ENCODE measurements at places on chromosomes 2 and 18.

GRCh38 chr2:226977775-226978190 is 141.9 kb downstream of the RHBDD1 start:
- DNase-seq: no peak

GRCh38 chr2:25897506-25897905 is 19.2 kb upstream of the ASXL2 start:
- no peak for DNase-seq

DNA sequence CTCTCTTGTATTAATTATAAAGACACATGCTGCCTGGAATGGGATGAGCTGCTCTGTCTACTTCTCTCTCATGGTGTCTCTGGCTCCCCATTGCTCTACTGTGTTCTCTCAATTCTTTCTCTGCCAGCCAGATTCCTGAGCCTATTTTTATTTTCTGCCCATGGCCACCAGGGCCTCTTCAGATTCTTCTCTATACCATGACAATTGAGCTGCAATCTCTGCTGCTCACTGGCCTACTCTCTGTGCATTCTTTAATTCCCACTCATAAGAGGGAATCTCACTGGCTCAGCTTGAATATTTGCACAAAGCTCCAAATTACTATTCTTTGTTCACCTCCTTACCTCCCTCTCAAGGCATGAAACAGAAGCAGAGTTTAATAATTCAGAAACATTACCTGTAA is 161.4 kb upstream of the GULP1 start:
- no peak for DNase-seq

DNA sequence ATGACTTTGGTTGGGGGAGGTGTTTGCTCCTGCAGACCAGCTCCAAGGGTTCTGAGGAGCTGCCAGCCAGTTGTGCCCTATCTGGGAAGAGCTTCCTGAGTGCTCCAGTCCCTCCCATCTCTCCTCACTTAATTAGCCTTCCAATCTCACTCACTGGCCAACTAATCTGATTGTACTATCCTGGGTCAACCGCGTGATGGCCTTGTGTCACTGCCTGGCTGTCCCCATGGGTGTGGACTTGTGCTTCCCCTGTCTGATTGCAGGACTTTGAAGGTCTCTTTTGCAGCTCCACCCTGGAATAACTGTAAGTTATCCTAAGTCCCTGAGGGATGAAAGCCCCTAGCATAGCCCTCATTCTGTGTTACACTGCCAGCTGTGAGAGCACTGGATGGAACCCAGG is 65.0 kb downstream of the SLC4A5 start:
- no peak for DNase-seq

DNA sequence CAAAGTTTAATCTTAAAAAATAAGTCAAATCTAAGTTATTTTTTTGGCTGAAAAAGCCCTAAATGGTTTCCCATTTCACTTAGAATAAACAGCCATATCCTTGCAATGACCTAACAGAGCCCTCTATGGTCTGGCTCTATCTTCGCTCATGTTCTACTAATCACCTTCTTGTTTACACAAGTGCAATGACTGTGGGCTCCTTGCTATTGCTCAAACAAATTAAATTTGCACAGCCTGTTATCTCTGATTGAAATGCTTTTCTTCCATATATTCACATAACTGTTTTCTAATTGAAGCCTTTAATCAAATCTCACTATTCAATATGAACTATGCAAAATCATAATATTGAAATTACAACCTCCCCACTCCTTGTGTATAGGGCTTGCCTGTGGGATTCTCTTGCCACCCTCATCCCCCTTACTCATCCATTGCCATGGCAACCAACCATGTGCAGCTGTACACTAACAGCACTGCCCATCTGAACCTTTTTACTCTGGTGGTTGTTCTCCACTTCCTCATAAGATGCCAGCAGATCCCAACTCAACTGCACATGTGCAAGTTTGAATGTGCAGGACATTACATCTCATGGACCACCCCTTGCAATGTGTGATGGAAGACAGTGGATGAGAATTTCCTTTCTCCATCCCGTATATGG is 1083.2 kb downstream of the SOCS6 start:
- DNase-seq: no peak

- no peak for DNase-seq
These were observed 221.6 kb downstream of the SEPTIN10 start for GRCh38 chr2:109392140-109392539.

DNA sequence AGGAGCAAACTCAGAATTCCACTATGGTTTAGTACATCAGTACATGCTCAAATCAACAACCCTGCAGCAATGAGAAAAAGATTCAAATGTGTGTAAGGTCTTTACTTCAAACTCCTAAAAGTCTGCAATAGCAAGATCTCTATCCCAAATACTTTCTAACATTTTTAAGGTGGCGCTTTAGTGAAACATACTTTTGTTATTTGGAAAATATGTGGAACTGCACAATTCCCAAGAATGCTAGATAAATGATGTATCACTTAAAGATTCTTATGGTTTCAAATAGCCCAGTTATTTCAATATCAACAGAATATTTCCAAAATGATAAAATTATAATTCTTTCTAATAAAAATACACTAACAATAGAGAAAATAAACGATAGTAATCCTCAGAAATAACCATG is 227.6 kb upstream of the SMAD7 start:
- DNase-seq: no peak

DNA sequence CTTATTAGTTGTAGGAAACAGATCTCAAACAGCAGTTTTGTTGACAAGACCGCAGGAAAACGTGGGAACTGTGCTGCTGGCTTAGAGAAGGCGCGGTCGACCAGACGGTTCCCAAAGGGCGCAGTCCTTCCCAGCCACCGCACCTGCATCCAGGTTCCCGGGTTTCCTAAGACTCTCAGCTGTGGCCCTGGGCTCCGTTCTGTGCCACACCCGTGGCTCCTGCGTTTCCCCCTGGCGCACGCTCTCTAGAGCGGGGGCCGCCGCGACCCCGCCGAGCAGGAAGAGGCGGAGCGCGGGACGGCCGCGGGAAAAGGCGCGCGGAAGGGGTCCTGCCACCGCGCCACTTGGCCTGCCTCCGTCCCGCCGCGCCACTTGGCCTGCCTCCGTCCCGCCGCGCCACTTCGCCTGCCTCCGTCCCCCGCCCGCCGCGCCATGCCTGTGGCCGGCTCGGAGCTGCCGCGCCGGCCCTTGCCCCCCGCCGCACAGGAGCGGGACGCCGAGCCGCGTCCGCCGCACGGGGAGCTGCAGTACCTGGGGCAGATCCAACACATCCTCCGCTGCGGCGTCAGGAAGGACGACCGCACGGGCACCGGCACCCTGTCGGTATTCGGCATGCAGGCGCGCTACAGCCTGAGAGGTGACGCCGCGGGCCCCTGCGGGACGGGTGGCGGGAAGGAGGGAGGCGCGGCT is at the start of gene TYMS:
TYMS (plus strand) TSS at position 343 of the 690 bp plus-strand sequence; CDS start at position 433, 90 bp downstream.
- DNase-seq: no peak

DNA sequence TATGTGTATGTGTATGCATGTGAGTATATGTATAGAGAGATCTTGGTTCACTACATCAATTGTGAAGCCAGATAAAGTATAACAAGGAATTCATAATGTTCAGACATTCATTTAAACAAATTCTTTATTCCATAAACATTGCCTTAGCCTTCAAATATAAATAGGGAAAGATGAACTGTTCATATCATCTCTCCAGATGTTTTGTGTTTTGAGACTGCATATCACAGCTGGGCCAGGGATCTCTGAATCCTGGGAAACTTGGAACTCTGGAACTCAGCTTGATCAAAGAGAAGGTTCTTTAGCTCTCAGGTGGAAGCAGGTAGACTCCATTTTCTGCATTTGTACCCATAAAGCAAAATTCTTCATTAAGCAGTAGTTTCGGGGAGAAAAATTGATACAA is 272.6 kb upstream of the ETAA1 start:
- DNase-seq: no peak

- DNase-seq: no peak
These were observed 66.5 kb downstream of the BOLA3 start for GRCh38 chr2:74081030-74081762.

- no peak for DNase-seq
These were observed 35.4 kb downstream of the MGAT5 start for GRCh38 chr2:134289225-134289624.

DNA sequence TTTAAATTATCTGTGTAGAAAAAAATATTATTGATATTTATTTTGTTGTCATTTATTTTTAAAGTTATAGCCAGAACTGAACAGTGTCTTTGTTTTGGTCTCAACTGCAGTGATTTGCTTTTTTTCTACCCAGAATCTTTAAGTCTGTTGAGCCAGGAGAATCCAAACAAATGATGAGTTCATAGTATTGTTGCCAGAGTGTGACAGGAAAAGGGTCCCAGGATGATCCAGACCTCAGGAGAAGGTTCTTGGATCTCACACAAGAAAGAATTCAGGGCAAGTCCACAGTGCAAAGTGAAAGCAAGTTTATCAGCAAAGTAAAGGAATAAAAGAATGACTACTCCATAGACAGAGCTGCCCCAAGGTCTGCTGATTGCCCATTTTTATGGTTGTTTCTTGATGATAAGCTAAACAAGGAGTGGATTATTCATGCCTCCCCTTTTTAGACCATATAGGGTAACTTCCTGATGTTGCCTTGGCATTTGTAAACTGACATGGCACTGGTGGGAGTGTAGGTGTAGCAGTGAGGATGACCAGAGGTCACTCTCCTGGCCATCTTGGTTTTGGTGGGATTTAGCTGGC is 127.1 kb downstream of the AGPS start:
- no peak for DNase-seq

GRCh38 chr18:78790960-78791359 is 188.7 kb upstream of the SALL3 start:
- DNase-seq: no peak

GRCh38 chr2:9021563-9022211 is 18.2 kb upstream of the MBOAT2 start:
- no peak for DNase-seq

- no peak for DNase-seq
These were observed 11.0 kb downstream of the FIGLA start for GRCh38 chr2:70779491-70779890.

GRCh38 chr2:233090879-233091278 is 30.7 kb downstream of the INPP5D start:
- DNase-seq: no peak

- DNase-seq: no peak
These were observed 46.9 kb upstream of the CD28 start for GRCh38 chr2:203659331-203660049.

- no peak for DNase-seq
These were observed 21.2 kb downstream of the GPC1 start for GRCh38 chr2:240456447-240457222.

DNA sequence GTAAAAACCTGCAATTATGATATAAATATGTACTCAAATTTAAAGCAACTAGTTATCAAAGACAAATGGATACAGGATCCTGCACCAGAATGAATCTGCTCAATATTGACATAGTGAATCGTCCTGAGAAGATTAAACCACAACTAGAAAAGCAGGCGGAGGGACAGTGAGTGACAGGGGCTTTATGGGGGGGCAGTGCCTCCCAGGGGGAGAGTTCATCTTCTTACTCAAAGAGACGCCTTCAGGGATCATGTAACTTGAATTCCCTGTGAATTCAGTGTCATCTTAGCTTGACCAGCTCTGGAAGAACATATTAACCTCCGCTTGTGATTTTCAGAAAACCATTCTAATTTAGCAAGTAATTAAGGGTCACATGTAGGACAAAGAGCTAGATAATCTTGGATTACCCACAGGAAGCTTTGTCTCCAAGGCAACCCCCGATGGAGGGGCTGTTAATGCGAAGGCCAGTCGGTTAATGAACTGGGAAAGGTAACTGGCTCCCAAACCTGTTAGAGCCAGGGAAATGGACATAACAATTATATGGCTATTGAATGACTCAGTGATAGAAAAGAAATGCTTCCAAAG is 17.4 kb upstream of the LMAN1 start:
- DNase-seq: no peak

- no peak for DNase-seq
These were observed 5.8 kb upstream of the ZNF532 start for GRCh38 chr18:58858591-58859468.

DNA sequence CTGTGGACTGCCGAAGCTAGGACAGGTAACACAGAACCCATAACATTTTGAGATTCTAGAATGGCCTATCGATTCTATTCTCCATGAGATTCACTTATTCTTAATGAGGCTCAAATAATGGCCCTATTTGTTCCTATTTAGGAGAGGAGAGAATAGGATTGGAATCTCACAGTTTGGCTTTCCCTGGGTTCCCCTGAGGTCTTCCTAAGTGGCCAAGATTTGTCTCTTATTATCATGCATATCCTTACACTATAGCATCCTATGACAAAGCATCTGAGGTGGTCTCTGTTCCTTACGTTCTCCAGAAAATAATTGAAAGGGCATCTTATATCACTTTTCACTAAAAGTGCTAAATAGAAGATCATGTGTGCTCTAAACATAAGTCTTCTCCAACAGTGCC is 9.5 kb downstream of the WDPCP start:
- DNase-seq: no peak

- no peak for DNase-seq
These were observed 608.5 kb downstream of the RNF144A start for GRCh38 chr2:7525746-7526145.

GRCh38 chr2:31217465-31218200 is at the start of gene CAPN14:
Gene CAPN14 (minus strand): TSS chr2:31217515. CDS start chr2:31205447, 12,068 bp downstream.
- DNase-seq: no peak

DNA sequence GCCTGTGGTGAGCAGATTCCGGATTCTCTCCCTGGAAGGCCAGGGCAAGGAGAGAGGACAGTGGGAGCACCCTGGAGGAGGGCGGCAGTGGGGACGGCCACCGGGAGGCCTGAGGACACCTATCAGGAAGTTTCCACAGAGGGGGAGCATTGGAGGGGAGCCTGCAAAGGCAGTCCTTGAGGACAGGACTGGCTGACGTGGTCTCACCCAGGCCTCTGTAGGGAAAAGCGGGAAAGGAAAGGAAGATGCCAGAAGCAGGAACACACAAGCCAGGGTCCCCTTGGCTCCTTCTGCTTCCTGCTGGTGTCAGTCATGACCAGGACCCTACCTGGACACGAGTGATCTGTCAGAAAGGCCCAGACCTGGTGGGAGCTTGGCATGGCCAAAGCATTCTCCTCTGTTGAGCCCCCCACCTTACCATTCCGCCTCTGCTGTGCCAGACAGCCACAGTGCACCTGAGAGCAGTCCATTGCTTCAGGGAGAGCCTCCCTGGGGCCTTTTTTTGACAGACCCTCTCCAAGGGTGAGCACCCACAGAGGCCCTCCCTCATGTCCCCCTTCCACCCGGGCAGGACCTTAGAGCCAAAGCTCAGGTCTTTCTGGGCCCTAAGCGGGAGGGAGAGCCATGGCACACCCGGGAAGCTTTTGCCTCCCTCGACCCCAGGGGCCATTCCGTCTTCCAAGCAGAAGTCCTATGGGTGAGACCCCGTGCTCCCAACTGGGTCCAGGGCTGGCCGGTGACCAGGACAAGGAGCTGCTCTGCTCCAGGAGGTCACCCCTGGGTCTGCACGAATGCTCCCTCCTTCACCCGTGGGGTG is 333.1 kb downstream of the DYSF start:
- no peak for DNase-seq

DNA sequence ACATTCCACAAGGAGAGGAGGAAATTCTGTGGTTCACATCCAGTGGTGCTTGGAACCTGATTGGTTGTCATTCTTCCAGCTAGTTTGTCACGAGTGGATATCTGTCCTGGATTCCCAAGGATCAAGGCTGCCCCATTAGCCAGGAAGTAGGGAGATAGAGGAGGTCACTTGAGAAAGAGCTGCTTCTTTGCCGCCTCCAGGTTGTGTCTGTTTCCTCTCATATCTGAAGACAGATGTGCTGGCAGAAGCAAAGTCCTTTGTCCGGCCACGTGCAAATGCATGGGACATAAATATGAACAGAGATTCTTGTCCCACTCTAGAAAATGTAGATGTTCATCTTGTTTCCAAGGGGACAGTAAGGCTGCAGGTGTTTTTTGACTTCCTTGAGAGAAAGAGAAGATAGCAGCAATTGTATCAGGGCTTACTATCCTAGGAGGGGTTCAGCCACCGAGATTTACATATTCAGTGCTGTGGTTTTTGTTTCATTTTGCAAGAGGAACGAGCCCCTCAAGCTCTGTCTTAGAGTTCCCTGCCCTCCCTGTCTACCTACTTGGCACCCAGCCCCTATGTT is 174.4 kb downstream of the RPIA start:
- DNase-seq: no peak

Measured in T-helper 9 cell (primary cell).